G401 (cell line): ENCODE measurements at places on chromosomes 4 and X.

DNA sequence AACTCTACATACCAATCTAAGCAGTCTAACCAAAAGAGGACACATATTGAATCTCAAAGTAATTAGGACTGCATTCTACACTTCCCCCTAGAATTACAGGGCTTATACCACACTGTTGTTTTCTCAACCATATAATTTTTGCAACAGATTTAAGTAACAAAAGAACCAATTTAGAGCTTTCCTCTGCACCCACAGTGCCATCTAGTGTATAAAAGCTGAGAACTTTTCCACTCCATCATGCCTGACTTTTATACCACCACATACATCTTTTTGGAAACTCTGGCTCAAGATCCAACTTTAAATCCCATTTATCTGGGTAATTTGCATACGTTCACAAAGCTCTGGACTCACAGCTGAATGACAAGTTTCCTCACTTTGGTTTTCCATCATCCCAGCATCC lies 99.5 kb downstream of the EFHC2 start:
- DNase-seq = peak; percentile 78

DNA sequence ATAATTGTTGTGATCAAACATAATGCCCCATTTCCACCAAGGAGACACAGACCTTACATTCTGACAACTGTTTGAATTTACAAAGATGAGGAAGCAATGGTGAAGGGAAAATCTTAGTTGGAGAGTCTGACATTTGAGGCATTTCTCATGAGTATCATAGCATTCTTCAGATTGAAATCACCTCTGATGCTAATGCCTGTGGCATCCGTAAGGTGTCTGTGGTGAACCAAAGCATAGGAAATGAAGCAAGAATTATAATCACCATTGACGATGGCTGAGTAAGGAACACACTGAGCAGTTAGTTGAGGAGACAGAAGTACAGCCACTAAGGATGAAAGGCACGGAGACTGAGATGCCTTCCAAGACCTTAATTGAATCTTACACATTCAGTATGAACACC lies 575.7 kb downstream of the TRIML1 start:
- DNase-seq = no peak

DNA sequence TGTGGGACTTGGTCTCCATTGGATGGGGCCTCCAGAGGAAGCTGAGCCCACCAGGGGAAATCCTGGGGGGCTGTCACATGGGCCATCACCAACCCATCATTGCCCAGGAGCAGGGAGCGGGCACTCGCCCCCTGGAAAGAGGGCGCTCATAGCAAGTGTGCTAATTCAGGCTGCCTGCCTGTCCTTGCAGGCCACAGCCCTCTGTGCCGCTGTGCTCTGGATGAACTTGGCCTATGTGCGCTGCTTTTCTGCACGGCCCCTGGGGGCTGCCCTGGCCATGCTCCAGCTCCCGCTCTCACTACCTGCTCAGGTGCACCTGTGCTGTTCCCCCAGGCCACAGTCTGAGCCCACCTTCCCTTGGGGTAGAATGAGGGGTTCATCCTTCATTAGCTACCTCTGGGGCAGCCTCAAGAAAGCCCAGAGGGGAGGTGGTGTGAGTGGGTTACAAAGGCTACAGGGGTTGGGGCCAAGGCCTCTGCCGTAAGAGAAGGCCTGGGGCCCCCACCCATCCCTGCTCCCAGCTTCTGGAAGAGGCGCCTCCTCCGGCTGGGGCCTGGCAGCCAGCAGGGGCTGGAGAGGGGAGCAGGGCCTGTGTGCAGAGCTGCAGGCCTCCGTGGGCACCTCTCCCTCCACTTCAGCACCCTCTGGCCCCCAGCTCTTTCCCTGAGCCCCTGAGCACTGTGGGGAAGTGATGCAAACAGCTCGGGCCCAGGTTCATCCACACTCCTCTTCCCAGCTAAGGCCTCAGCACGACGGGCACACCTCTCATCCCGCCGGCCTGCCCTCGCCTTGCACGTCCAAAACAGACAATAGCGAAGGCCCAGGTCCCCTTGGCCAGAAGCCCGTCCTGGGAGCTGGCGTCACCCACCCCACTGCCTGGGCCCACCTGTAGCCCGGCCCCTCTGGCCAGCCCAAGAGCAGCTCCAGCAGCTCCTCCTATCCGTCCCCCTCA lies 8.9 kb downstream of the CFAP99 start:
- DNase-seq = no peak

GRCh38 chr4:2083826-2084160 lies 24.7 kb downstream of the NAT8L start:
- DNase-seq = peak; percentile 78

DNA sequence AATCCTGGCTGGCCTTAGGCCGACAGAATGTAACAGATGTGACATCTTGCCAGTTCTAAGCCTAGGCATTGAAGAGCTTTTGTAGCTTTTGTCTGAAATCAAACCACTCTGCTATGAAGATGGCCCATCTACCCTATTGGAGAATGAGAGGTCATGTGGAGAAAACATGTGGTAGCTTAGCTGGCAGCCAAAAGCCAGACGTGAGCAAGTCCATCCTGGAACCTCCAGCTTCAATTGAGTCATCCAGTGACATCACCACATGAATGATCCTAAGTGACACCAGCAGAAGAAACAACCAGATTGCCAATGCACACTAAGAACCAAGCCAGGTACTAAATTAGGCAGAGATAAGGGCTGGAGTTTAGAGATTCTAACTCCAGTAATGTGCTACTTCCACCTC lies 154.8 kb upstream of the ZFP42 start:
- no peak for DNase-seq

GRCh38 chr4:142036795-142037583 lies 400.6 kb downstream of the IL15 start:
- no peak for DNase-seq

DNA sequence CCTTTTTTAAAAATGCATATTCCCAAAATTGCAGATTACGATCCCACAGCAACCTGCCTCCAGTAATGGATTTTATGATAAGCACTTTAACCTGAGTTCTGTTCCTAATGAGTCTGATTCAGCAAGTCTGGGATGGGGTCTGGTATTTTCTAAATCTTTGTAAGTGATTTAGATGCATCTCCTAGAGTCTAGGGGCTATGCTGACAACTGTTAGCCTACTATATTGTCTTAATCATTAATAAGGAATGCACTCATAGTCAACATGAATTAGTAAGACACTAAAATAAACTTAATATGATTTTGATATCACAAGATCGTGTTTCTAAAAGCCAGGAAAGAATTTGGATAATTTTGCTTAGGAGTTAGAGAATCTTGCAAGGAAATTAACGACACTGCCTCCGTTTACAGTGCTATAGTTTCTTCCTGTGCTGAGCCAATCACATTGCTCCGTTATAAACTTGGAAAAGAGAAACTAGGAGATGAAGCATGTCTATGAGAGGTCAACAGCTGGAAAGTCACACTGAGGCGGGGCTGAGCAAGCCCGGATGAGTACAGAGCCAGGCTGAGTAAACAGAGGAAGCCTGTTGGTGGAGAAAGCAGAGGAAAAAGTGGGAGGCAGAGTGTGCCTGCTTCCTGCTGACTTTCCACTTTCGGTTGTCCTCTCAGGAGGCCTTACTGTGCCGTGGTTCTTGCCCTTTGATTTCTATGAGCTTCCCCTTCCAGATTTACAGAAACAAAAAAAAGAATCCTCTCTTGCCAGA lies 5.4 kb downstream of the SCARB2 start:
- peak; percentile 16 for DNase-seq

DNA sequence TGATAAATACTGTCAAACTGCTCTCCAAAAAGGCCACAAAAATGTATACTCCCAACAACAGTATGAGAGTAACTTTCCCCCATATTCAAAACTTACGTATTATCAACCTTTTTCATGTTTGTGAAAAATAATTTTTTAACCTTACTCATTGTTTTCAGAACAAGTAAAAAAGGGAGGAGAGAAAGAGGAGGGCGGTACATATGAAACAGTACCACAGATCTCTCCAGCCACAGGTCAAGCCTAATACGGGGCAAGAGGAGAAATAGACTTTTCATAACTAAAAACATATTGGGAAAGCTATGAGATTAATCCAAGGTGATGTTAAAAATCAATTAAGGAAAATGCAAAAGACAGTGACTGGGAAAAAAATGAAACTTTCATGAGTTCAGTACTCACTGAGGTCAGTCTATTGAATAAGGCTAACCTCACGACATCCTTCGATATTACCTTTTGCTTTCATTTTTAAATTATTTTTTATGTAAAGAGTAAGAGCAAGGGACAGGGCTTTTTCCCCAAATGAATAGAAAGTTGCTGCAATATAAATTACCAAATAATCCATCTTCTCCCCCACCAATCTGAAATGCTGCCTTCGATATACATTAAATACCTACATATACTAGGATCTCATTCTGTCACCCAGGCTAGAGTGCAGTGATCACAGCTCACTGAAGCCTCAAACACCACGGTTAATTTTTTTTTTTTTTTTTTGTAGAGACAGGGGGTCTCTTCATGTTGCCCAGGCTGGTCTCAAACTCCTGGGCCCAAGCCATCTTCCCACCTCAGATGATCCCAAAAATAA lies 25.3 kb downstream of the FBXW7 start:
- no peak for DNase-seq

DNA sequence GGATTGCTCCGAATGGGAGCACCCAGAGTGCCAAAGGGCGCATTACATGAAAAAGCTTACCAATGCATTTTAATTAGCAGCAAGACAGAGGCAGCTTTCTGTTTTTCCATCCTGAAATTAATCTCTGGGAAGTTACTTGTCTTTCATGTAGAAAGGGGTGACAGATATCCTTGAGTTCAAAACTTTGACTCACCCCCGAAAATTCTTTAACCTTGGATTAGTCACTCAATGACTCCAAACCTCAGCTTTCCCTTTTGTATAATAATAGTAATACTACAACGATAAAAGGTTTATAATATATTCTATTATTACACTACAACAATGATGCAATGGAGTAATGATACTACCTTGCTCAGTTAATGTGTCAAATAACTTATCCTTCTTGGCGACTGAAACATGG lies 126.3 kb downstream of the ADAMTS3 start:
- no peak for DNase-seq

- no peak for DNase-seq
Observed at GRCh38 chrX:48468693-48469691, 1.1 kb downstream of the SLC38A5 start.
